ENCODE measurements at places on chromosomes 7 and 10.

DNA sequence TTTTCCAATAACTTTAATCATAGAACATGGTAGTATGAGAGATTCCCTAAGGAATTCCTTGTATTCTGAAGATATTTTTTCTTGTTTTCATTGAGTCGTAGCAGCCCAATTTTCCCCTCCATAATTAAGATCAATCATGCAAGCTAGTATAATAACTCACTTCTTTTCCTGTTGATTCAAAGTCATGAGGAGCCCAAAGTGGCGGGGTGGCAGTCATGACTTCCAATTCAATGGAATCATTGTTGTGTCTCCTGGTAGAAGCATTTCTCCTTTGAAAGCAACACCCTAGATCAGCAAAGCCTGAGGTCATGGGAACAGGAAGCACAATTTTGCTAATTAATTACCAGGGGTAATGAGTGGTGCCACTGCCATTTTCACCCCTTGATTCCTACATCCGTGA lies 77.6 kb upstream of the MAGI2 start:
- DNase-seq = no peak

GRCh38 chr10:116190883-116191282 lies 82.1 kb downstream of the GFRA1 start:
- no peak for DNase-seq

DNA sequence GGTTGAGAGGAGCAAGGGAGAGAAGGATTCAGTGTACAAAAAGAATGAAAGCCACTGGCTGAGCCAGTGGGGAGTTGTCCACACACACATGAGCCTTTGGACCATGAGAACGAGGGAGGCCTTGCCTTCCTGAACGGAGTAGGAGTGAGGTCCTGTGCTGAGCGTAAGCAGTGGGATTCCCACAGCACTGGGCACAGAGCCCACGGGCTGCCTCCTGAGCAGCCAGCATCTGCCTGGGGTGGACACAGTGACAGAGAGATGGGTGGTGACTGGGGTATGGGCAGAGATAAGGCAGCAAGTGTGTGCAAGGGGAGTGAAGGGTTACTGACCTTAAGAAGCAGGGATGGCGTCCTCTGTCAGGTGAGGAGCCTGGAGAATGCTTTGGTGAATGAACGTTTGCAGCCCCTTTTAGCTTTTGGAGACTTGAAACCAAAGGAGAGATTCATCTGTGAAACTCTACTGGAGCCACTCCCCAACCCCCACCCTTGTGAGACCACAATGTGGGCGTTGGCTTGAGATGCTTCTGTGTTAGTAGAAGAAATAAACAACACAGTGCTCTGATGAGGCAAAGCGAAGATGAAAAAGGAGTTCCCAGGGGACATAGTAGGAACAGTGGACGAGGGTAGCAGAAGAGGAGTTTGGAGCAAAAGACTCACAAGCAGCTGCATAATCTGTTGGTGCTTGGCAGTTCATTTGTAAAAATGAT lies 56.5 kb downstream of the FIGNL1 start:
- peak; percentile 59 for DNase-seq

GRCh38 chr7:36533717-36534116 lies 144.1 kb downstream of the ANLN start:
- DNase-seq = no peak

DNA sequence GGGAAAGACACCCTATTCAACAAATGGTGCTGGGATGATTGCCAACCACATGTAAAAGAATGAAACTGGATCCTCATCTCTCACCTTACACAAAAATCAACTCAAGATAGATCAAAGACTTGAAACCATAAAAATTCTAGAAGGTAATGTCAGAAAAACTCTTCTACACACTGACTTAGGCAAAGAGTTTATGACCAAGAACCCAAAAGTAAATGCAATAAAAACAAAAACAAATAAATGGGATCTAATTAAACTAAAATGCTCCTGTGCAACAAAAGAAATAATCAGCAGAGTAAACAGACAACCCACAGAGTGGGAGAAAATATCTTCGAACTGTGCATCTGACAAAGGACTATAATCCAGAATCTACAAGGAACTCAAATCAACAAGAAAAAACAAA lies 504.2 kb upstream of the MBL2 start:
- DNase-seq = no peak

DNA sequence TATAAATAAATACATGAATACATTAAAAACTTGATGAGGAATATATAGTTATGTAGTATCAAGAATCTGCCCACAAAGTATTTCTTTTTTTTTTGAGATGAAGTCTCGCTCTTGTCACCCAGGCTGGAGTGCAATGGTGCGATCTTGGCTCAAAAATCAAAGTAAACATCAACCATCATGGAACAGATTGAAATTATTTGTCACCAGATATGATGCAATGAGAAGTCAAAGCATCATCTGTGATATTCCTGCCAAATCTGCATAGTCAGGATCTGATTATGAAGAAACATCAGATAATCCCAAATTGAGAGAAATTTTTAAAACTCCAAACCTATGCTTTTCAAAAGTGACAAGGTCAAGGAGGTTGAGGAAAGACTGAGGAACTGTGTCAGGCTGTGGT lies 5.1 kb upstream of the CYP2C18 start:
- DNase-seq = no peak

DNA sequence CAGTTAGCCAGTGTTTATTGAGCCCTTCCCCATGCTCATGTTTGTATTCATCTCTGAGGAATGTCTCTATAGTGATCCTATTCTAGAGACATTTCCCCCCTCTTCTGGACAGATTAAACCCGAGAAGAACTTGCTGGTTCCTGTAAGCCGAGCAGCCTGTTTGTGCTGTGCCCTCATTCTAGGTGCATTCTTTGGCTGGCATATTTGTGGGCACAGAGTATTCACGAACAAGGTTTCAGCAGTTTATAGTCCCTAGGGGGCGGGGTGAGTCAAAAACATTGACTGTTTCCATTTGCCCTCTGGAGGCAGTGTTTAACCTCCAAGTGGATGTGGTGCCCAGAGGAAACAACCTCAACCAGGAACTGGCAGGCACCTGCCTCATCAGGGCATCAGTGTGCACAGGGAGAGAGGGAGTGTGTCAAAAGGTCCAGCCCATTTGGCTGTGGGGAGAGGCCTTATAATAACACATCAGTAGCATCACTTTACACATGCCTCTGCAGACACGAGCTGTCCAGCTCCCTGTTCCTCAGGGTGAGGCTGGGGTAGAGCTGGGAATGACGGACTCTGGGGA lies 273.3 kb upstream of the LRGUK start:
- DNase-seq = no peak

All from central memory CD4-positive, alpha-beta T cell (primary cell).